SIG-M5 (cell line): ENCODE measurements at places on chromosomes 4 and X.

DNA sequence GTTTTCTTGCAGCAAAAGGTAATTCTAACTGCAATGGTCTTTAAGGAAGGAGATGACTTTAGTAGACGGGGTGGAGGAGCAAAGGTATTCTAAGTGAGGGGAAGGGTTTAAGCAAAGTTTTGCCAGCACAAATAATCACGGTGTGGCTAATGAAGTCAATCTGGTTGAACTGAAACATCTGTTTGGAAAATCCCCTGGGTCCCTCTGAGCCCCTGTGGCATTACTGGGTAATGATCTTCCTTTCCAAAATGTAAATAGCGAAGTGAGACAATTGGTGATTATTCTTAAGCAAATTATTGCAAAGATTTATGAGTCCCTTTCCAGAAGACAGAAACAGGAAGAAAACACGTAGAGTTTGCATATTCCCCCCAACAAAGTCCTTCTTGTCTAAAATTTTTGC is 47.2 kb downstream of the FGFBP1 start:
- no peak for DNase-seq

DNA sequence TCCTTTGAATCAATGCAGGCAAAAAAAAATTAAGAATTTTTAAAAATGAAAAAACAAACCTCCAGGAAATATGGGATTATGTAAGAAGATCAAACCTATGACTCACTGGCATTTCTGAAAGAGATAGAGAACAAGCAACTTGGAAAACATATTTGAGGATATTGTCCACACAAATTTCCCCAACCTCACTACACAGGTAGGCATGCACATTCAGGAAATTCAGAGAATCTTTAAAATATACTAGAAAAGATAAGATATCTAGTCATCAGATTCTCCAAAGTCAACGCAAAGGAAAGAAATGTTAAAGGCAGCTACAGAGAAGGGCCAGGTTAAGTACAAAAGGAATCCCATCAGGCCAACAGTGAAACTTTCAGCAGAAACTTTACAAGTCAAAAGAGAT is 85.6 kb downstream of the ANTXR2 start:
- DNase-seq: no peak

GRCh38 chr4:78784236-78784865 is 8.2 kb downstream of the BMP2K start:
- no peak for DNase-seq

- no peak for DNase-seq
Measured at GRCh38 chrX:42127563-42127962, 204.2 kb upstream of the CASK start.

DNA sequence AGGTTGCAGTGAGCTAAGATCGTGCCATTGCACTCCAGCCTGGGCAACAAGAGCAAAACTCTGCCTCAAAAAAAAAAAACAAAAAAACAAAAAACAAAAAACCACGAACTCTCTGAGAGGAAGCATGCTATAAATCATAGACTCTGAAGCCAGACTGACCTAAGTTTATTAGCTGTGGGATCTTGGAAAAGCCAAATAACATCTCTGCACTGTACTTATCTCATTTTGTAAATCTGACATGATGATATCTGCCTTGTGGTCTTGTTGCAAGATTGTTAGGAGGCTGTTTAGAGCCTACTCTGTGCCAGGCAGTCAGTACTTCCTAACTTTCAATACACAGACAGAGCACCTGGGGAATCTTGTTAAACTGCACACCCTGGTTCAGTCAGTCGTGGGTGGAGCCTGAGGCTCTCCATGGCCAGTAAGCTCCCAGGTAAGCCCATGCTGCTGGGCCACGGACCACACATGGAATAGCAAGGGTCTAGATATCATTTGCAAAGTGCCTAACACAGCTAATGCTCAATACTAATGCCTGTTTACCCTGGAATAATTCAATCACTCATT is 107.6 kb upstream of the SMIM10 start:
- no peak for DNase-seq

- no peak for DNase-seq
Measured at GRCh38 chr4:39367166-39367565, 1.0 kb upstream of the RFC1 start.

- no peak for DNase-seq
Measured at GRCh38 chr4:138938366-138938690, 77.3 kb upstream of the NOCT start.

DNA sequence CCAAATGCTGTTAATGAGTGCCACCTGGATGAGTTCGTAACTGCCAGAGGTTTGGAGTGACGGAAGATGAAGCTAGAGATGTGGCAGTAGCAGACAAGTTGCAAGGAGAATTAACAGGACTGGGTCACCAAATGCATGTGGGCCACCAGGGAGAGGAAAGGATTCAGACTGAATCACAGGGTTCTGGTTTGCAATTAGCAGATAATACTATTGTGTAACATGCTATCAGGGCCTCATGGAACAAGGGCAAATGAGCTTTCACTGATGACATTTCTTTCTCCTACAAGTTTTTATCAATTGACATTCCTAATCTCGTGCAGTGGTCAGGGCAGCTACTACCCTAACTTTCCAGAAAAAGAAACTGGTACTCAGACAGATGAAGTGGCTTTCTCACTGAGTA is 21.4 kb downstream of the GAB3 start:
- no peak for DNase-seq

DNA sequence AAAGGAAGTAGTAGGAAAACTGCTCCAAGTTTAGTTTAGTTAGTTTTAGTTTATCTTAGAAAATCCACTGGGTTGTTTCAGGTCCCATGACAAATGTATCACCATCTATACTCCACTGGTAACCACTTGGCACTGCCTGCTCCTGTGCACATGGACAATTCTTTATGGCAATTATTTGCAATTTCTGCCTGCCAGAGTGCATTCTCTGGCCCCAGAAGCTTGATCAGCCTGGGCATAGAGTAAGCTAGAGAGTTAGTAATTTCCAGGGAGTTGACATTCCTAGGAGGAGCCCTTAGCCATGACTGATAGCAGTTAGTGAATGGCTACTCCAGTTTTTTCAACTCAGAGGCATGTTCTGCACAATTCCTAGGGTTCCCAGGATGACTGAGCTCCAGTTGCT is 203.2 kb upstream of the FGF13 start:
- no peak for DNase-seq

- no peak for DNase-seq
Measured at GRCh38 chrX:95071621-95072020, 1397.6 kb downstream of the FAM133A start.

- peak; percentile 85 for DNase-seq
Measured at GRCh38 chr4:123325241-123325681, 71.3 kb upstream of the SPRY1 start.

GRCh38 chr4:1091561-1091995 is 21.8 kb downstream of the RNF212 start:
- DNase-seq: no peak

- DNase-seq: peak; percentile 21
Measured at GRCh38 chrX:153981771-153982533, 9.4 kb downstream of the TMEM187 start.

DNA sequence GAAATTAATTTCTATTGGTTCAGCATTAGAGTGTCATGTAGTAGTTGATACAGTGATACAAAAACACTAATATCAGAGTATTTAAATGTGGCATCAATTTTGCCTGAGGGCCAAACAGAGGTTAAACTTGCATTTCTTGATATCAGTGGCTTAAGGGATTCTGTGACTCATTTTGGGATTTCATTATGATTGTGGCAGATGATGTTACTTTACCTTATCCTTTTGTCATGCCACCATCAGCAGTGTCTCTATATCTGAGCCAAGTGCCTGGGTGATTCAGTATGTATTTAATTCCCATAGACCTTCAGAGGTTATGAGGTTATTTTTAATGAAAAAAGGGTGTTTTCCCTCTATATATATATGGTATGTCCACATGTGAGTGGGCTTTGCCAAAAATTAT is 582.9 kb downstream of the ADGRL3 start:
- DNase-seq: no peak

DNA sequence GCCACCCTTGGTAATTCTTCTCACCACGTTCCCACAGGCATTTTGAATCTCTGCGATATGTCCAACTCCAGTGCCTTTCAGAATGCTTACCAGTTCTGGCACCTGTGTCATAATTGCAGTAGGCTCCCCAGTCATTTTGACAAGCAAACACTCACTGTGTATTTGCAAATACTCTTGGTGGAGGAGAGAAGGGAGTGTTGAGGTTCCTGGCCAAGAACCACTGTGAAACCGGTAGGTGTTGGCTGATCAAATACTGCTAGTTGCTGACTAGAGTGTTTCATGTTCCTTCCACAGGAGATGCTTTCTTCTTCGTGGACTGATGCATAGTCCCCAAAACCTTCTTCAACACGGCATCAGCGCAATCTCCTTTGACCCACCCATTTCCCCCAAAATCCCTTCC is 16.0 kb upstream of the NLGN4X start:
- no peak for DNase-seq

DNA sequence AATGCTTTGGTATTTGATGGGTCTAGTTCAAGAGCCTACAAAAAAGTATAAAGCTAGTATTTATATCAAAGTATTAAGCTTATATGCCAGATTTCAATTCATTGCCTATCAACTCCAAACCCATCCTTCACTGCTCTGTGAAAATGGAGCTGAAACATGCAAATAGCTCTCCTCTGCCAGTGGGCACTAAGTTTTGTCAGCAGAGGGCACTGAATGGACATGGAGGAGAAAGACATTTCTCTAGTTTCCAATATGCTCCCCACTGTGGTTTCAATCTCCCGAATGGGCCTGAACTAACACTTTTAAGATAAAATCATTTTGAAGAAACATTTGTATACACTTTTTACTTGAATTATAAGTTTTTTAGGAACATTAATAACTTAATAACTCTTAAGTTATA is 12.4 kb downstream of the PPID start:
- DNase-seq: no peak

- DNase-seq: no peak
Measured at GRCh38 chrX:49915361-49916222, 6.8 kb upstream of the CLCN5 start.

DNA sequence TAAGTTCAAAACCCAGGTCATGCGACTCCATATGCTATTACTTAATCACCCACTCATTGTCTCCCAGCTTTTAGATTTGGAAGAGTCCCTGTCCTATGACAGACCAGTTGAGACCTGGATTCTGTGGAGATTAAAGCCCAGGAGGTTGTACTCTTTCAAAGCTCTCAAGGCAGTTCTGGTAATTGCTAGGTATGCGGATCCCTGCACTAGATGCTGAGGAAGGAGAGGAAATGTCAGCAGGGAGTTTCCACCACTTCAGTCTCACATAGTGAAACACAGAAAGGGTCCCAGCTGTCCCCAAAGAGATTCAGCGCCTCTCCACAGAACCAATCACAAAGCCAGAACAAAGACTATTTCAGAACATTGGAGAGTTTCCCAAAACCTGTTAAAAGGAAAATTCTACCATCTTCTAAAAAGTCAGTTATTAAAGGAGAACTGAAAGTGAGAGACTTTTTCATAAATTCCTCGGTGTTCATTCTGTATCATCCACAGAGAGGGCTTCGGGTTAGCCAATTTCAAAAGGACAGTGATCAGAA is 53.4 kb downstream of the IRF2 start:
- DNase-seq: no peak

DNA sequence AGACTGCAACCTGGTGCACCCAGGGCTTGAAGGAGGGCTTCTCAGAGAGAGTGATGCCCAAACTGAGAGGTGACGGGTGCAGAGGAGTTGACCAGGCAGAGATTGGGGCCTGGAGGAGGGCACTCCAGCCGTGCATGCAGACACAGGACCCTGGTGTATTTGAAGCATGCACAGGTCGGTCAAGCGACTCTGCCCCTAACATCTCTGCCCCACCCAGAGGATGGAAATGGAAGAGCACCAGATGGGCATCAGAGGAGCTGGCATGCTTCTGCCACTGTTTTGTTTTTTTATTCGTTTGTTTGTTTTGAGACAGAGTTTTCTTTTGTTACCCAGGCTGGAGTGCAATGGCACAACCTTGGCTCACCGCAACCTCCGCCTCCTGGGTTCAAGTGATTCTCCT is 320.9 kb downstream of the EVC2 start:
- DNase-seq: no peak

- no peak for DNase-seq
Measured at GRCh38 chr4:157591245-157591644, 370.7 kb downstream of the GRIA2 start.

DNA sequence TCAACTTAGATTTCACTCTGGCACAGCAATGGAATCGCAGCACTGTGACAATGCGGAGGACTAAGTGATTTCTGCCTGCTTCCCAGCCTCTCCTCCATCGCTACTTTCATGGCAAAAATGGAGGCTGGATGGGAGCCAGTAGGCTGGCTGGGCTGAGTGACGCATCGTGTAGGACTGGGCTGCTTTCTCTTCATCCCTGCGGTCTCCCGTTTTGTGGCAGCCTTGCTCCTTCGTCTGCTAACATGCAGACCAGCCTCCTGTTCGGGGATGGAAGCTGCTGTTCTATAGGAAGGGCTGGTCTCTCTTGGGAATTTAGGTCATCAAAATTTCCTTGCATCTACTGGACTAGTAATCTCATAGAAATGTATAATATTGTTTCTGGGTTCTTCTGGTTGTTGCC is 15.8 kb upstream of the RGS12 start:
- no peak for DNase-seq

DNA sequence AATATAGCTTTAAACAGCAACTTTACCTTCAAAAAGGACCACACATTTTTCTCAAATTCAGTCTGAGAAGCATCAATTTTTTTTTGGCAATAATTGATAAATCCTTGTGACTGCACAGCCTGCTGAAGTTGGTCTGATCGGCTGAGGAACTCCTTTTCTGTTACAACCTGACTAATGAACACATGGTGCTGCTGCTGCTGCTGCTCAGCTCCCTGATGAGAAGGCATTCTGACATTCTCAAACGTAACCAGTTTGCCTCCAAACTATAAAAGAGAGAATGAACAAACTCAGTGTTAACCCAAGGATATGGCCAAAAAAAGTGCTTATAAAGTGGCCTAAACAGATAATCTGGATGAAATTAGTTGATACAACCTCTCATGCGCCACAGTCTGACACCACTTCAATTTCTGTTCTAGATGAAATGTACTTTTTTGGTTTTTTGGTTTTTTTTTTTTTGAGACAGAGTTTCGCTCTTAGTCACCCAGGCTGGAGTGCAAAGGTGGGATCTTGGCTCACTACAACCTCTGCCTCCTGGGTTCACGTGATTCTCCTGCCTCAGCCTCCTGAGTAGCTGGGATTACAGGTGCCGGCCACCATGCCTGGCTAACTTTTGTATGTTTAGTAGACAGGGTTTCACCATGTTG is 26.5 kb downstream of the SEC31A start:
- DNase-seq: no peak

DNA sequence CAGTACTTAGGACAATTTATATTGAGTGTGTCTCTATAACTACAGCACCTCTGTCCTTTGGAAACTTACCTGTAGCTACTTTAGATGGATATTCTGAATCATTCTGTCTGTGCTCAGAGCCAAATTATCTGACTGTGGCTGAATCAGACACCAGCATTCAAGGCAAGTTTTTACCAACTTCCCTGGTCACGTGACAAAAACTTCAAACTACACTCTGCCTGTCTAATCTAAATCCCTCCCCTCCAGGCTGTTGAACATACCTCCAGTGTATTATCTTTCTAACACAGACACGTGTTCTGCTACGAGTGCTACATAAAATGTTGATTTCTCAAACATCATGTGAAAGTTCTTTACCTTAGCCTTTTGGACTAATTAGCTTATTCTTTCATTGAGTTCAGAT is 641.2 kb upstream of the CPEB2 start:
- DNase-seq: no peak
